ENCODE measurements at places on chromosomes 6 and 20. TPM values are rescaled to one million over a fixed set of nuclear protein-coding genes. Genes with fewer than 3 reads are reported as not detected.

NKAIN4 gene
- total RNA-seq: not detected

DAAM2 gene
- total RNA-seq: 3.4 TPM

GSTA1 gene
- not detected for total RNA-seq

PPP1R14C gene
- 2.1 TPM for total RNA-seq

BTNL2 gene
- total RNA-seq: not detected

SIRPB2 gene
- total RNA-seq: not detected

MLN gene
- total RNA-seq: not detected

HEBP2 gene
- total RNA-seq: 40.7 TPM

GINM1 gene
- 87.9 TPM for total RNA-seq

TBC1D7 gene
- total RNA-seq: 44.2 TPM

RBM39 gene
- total RNA-seq: 510 TPM

SLC32A1 gene
- not detected for total RNA-seq

NOX3 gene
- total RNA-seq: not detected

VIP gene
- not detected for total RNA-seq

SIGLEC1 gene
- 0.08 TPM for total RNA-seq

ISM1 gene
- total RNA-seq: not detected

DUSP15 gene
- 9.9 TPM for total RNA-seq

OVOL2 gene
- total RNA-seq: not detected

ARMC12 gene
- total RNA-seq: 0.45 TPM

MGME1 gene
- 6.3 TPM for total RNA-seq

TCF21 gene
- total RNA-seq: 5.0 TPM

DEFB132 gene
- not detected for total RNA-seq

MDFI gene
- total RNA-seq: not detected

NRSN1 gene
- total RNA-seq: not detected

UBE2V1 gene
- 77.1 TPM for total RNA-seq

FAM217A gene
- total RNA-seq: not detected

HMGA1 gene
- total RNA-seq: 635 TPM

LSM2 gene
- total RNA-seq: 49.5 TPM

INSM1 gene
- total RNA-seq: not detected

CHRNA4 gene
- not detected for total RNA-seq

IDH3B gene
- total RNA-seq: 64.3 TPM

COL19A1 gene
- total RNA-seq: 0.09 TPM

SNAP91 gene
- total RNA-seq: 0.36 TPM

STAU1 gene
- total RNA-seq: 63.8 TPM

TOP1 gene
- 12.0 TPM for total RNA-seq

IRF4 gene
- not detected for total RNA-seq

SLPI gene
- total RNA-seq: 0.63 TPM

SLC12A5 gene
- total RNA-seq: not detected

NT5E gene
- total RNA-seq: 67.2 TPM

TAF4 gene
- 5.4 TPM for total RNA-seq

MAS1 gene
- under 0.01 TPM for total RNA-seq

EMILIN3 gene
- not detected for total RNA-seq

PRL gene
- not detected for total RNA-seq

MAK gene
- total RNA-seq: not detected

AKAP7 gene
- 5.4 TPM for total RNA-seq

PAK1IP1 gene
- total RNA-seq: 28.0 TPM

HAO1 gene
- not detected for total RNA-seq

FRMD1 gene
- not detected for total RNA-seq

L3MBTL1 gene
- 13.4 TPM for total RNA-seq

PLEKHG1 gene
- total RNA-seq: 3.7 TPM

CRIP3 gene
- total RNA-seq: not detected

CGA gene
- total RNA-seq: not detected

WASF1 gene
- 11.7 TPM for total RNA-seq

SPATS1 gene
- total RNA-seq: not detected

BPIFB2 gene
- not detected for total RNA-seq

C20orf204 gene
- 1.6 TPM for total RNA-seq

PLAGL1 gene
- 35.2 TPM for total RNA-seq

CTAGE9 gene
- not detected for total RNA-seq

BPIFB3 gene
- total RNA-seq: not detected

SIRPA gene
- total RNA-seq: 18.3 TPM

All from fibroblast of the aortic adventitia (primary cell).